ENCODE measurements at places on chromosomes 4 and X.
A peak's percentile ranks its signal among the peaks of the same experiment; 100 is the strongest.

GRCh38 chr4:158656439-158656838 is 15.2 kb downstream of the C4orf46 start:
- no peak for DNase-seq

GRCh38 chrX:43064096-43064495 is 286.1 kb upstream of the PPP1R2C start:
- no peak for DNase-seq

DNA sequence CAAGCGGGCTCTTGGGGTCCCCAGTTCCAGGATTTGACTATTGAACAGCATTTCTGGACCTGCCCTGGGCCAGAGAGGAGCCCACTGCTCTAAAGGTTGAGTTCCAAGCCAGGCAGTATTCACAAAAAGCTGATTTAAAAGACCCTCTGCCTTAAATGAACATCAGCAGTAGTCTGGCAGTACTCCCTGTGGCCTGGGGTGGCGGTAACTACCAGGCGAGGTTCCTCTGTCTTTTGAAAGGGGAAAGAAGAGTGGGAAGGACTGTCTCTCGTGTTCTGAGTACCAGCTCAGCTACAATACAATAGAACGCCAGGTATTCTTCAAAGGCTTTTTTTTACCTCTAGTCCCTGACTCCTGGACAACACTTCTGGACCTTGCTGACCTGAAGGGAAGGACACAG is 456.4 kb upstream of the TEX13C start:
- no peak for DNase-seq

GRCh38 chr4:107966903-107967302 is 22.8 kb upstream of the HADH start:
- no peak for DNase-seq

GRCh38 chrX:48538641-48539344 is 721 bp upstream of the TBC1D25 start:
- no peak for DNase-seq

DNA sequence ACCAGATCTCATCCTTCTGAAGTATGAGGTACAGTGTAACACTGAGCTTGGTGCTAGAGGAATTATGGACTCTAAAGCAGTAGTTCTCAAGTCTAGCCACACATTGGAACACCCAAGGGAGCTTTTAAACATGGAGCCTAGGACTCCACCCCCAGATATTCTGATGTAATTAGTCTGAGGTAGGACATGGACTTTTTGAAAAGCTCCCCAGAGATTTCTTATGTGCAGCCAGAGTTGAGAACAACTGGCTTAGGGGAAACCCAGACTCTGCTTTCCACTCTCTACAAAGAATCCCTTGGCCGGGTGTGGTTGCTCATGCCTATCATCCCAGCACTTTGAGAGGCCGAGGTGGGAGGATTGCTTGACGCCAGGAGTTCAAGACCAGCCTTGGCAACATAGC is 11.6 kb upstream of the GDPD2 start:
- DNase-seq = no peak

DNA sequence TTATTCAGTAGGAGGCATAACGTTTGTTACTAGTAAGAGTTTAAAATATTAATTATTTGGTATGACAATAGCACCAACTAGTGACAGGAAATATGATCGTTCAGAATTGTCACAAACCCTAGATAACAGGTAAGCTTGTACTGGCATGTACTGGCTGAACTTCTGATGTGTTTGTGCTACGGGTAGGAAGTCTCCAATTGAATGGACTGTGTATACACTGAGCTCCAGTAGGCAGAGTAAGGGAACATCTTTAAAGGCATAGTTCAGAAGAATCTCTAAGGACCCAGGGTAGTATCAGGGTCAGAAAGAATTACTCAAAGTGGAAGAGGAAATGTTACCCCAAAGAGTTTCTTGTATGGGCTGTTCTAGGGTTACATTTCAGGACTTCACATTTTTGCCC is 230.4 kb downstream of the EDA2R start:
- DNase-seq = no peak

DNA sequence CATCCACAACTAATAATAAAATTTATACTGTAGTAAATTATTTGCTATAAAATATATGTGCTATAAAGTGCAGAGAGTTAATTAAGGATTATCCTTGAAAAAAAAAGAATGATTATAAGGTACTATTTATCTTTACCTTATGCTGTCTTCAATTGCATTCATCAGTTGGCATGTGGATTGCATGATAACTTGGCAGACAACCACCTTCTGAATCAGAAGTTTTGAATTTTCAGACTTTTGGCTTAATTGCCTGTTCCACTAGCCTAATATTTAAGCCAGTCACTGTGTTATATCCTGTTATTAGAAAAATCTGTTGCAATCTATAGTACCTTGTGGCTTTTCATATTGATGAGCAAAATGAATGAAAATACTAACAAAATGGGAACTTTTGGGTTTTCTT is 1040.3 kb upstream of the PCDH10 start:
- no peak for DNase-seq

DNA sequence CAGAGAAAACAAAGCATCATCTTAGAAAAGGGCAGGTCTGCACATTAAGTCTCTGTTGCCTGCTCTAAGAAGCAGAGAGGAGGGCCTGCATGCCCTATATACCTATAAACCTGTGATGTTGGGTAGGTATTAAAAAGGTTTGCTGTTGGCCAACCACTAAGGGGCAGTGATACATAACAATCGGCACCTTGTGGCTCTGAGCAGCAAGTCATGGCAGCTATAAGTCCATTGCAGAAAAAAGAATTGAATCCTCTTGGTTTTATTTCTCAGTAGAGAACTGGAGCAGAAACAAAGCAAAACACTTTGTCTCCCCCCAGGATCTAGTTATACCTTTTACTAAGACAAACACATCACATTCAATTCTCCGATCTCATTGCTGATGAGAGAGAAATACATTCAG is 1364.4 kb downstream of the STIM2 start:
- DNase-seq = no peak

GRCh38 chr4:91427171-91427570 is 876.6 kb upstream of the GRID2 start:
- no peak for DNase-seq

DNA sequence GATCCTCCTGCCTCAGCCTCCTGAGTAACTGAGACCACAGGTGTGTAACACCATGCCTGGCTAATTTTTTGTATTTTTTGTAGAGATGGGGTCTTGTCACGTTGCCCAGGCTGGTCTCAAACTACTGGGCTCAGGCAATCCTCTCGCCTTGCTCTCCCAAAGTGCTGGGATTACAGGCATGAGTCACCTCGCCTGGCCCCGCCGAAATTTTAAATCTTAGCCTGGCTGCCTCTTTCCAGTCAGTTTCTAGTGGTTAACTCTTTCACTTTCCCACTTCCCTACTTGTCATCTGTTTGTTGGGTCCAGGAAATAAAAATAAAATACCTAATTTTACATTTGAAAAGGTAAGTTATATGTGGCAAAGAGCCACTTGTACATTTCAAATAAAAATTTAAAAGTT is 62.4 kb downstream of the TMEM165 start:
- DNase-seq = no peak

DNA sequence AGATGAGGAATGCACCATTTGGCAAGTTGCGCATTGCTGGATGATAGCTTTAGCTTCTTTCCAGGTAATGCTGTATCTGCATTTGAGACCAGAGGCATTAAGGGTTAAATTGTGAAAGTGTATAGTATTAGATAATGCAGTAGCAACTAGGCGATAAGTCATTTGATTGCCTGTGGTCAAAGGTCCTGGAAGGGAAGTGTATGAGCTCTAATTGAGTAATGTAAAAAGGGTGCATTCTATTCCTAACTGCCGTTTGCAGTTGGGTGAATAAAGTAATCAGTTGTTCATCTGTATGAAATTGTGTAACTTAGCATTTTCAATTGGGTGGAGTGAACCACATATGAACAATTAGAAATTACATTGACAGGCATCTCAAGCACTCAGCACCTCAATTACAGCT is 54.5 kb upstream of the WDR1 start:
- DNase-seq = no peak

- no peak for DNase-seq
Observed at GRCh38 chr4:105543881-105544280, 8.5 kb upstream of the ARHGEF38 start.

- DNase-seq = peak; percentile 53
Observed at GRCh38 chr4:40325406-40326019, 9.6 kb upstream of the CHRNA9 start.

DNA sequence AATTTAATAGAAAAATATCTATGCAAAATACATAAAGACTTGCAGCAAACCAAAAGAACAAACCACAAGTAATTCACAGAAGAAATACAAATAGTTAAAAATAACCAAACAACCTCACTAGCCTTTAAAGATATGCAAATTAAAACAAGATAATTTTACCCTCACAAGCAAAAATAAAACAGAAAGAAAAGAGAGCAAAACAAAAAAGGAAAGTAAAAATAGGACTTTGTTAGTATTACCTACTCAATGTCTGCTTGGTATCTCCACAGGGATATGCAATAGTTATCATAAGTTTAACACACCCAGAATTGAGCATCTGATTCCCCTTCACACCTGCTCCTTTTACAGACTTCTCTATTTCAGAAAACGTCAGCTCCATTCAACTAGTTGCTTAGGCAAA is 737.5 kb upstream of the MAGEB2 start:
- no peak for DNase-seq

DNA sequence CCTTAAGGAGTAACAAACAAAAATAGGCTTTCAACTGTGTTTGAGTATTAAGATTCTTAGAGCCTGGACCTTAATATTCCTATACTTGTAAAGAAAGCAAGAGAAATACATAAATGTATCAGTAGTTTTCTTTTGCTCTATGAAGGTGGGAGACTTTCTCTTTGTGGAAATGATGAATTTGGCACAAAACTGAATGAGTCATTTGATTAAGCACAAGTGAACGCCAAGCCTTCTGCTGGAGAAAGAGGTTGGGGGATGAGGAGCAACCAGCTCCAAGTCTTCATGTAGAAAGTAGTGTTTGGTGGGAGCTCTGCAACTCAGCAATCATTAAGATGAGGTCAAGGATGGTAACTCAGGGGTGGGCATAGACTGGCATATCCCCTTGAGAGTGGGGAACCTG is 49.6 kb downstream of the MEPE start:
- no peak for DNase-seq

DNA sequence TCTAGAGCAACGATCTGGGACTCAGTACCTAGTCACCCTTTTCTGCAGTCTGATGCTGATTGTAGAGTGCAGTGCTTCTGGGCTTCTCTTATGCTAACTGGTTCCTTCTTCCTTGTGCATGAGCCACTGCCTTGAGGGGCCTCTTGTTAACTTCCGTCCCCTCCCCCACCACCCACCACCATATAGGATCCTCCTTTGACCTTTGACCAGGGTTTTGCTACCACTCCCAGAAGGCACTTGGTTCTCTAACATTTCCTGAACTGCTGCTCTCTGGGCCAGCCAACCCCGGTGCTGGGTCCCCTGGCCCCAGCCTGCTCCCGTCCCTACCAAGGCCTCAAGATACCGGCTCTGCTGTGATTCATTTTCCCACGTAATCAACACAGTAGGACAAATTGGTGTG is 104.6 kb upstream of the KLF3 start:
- DNase-seq = no peak

- no peak for DNase-seq
Observed at GRCh38 chr4:168584321-168584771, 87.5 kb downstream of the PALLD start.

- no peak for DNase-seq
Observed at GRCh38 chr4:106978046-106978774, 57.9 kb downstream of the DKK2 start.

DNA sequence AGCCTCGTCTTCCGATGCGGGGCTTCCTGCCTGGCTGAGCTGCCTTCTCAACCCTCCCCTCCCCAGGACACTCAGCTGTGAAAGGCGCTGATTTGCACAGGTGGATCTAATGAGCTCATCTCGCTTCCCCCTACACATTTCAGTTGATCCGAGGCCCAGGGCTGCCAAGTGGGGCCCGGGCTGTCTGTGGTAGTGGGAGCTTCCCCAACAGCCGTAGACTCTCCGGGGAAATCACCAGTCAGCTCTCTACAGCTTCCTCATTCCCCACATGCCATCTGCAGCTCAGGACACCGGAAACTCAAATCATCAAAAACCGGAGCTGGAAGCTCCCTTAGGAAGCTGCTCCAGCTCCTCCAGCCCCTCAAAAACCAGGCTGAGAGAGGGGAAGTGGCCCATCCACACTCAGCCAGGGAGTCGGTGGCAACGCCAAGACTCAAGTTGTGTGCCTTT is 56.2 kb downstream of the SMIM20 start:
- no peak for DNase-seq

GRCh38 chr4:22315628-22316027 is 200.2 kb downstream of the ADGRA3 start:
- no peak for DNase-seq

DNA sequence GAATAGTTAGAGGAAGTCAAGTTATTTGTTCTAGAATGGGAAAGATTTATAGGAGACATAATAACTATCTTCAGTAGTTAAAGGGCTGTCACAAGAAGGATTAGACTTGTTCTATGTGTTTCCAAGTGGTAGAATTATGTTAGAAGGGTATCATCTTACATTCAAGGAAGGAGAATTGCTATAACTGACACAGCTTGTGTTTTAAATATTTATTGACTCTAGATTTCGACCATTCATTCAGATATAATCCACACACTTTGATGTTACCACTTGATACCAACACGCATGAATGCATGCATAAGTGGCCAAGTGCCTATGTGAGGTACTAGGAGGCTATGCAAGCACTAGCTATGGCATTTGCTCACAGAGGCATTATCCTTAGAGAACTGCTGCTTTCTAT is 122.7 kb downstream of the CCNB3 start:
- DNase-seq = peak; percentile 0

- DNase-seq = no peak
Observed at GRCh38 chr4:41060352-41061334, 153.7 kb downstream of the APBB2 start.

GRCh38 chr4:31081366-31081765 is 361.2 kb downstream of the PCDH7 start:
- no peak for DNase-seq

DNA sequence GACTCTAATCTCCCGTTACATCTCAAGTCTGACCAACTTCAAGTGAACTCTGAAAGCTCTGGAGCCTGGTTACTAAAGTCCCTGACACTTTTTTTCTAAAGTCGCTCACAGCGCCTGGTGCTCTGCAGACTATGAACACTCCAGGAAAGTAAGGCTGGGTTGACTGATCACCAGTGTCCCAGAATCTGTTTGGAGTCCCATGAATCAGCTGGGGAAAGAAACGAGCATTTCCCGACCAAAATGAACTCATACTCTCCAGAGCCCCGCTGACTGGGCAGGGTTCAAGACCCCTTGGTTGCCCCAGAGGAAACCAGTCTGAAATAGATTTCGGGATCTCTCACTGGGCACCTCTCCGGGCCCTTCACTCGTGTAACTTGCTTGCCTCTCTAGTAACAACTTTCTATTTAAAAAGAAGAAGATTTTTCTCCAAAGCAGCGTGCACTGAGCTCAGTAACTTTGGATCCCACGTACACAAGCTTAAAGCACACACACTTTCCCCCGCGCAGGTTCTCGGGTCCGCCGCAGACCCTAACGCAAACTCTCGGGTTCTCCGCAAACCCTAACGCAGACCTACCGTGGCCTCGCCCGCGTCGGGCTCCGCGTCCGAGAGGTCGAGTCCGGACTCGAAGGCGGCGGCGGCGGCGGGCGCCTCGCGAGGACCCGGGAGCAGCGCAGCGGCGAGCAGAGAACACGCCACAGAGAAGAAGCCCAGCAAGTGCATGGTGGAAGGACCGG is 964 bp downstream of the VEGFC start:
- DNase-seq = no peak

GRCh38 chrX:49947781-49948180 is 25.4 kb downstream of the CLCN5 start:
- DNase-seq = no peak

All from NCI-H1436 treated with DMSO at 0.1 percent for 48 hours (cell line).